ENCODE measurements at places on chromosomes 2 and 18.

DNA sequence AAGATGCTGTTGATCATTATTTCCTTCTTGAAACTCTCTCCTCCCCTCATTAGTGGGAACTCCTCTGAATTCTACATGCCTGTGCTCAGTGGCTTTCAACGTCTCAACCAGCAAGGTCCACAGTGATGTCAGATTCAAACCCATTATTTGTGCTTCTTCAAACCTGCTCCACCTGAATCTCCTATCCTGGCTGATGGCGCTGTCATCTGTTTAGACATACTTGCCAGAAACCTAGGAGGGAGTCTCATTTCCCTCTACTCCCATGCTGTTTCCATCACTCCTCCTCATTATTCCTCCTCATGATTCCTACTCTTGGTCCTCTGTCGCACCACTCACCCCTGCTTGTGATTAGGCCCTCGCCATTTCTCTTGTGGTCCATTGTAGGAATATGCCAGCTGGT, 2.9 kb upstream of the LPIN2 start:
- no peak for DNase-seq

DNA sequence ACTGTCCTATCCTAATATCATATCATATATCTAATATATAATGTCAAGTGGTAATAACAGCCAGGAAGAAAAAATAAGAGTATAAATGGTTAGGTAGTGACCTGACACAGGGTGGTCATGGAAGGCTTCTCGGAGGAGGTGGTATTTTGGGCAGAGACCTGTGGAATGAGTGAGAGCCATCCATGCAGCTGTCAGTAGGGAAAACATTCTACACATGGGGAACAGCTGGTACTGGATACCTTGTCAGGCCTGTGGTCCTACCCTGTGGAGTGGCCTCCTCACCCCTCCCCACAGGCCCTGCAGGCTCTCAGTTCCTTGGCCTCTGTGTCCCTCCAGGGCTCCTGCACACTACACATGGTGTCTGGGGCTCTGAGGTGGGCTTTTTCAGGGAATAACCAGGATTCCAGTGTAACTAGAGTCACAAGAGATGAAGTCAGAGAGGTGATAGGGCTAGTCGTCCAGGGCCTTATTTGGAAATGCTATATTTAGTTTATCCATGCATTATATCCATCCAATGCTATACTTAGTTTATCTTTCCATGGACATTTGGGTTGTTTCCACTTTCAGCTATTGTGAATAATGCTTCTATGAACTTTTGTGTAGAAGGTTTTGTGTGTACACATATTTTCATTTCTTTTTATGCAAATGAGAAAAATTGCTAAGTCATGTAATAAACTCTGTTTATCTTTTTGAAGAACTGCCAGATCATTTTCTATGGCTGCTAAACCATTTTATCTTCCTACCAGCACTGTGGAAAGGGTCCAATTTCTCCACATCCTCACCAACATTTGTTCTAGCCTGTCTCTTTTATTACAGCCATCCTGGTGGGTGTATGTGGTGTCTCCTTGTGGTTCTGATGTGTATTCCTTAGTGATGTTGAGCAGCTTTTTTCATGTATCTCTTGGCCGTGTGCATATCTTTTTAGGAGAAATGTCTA, 75.6 kb downstream of the TPGS2 start:
- no peak for DNase-seq

GRCh38 chr18:51655327-51655698, 457.8 kb upstream of the MEX3C start:
- DNase-seq = no peak

DNA sequence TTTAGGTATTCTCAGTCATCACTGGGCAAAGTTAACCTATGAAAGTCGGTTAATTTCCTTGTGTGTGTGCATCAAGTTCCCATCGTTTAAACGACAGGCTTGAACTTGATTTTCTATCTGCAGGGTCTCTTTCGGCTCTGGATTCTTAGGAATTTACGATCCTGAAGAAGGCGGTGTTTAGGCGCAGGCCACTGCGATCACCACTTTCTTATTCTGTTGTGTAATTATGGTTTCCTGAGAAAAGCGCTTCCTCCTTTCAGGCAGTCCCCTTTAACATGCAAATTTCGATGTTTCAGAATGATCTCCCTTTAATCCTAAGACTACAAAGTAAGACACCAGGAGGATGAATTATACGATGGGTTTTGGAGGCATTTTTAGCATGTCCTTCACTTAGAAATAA, 27.9 kb upstream of the MBP start:
- DNase-seq = no peak

Data from DMS153 (cell line).